ENCODE measurements at places on chromosomes 2 and 18.

GRCh38 chr2:158102446-158102845, 770 bp downstream of the UPP2 start:
- DNase-seq: no peak

GRCh38 chr2:112941753-112942653, 31.0 kb downstream of the IL37 start:
- DNase-seq: peak; percentile 70

DNA sequence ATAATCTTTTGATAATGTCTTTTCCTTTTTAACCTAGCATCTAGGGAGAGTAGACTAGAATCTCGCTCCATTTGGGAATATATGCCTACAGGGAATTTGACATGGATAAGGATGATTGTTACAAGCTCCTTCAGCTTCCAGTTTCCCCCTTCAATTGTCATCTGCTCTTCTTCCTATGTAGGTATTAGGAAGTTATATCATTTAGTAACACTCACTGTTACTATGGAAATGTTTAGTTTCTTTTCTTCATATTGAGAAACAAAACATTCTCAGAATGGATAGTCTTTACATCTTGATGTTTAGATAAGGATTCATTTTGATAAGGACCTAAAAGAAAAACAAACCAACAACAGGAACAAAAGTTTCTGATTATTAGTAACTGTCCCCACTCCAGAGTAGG, 127.6 kb downstream of the PHLPP1 start:
- no peak for DNase-seq

DNA sequence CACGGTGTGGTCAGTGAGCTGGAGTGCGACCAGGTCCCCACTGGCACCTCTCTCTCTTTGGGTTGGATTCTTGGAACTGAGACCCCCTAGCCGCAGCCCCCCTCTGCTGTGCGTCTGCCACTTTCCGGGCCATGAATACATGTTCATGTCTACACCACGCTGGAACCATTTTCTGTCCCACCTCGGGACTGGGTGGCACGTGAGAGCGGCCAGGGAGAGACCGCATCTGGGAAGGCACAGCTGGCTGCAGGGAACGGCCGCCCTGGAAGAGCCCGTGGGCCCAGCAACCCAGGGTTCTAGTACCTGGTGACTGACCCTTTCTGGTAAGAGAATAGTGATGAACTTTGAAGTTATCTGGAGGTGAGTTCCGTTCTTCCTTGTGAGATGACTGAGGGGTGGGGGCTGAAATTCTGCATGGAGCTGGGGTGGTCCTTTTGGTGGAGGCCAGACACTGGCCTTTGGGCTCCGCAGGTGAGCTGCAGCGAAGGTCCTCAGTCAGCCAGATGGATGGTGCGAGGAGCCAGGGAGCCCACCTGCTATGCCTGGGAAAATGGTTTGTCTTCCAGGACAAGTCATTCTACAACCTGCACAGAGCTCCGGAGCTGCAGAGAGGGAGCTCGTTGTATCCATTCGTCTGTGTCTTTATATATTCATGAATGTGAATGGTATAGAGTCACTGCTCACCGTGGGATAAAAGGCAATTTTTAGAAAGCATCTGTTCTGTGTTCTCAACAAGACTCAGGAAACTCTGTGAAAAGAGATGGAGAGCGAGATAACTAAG, 223.5 kb downstream of the NDUFA10 start:
- DNase-seq: no peak

DNA sequence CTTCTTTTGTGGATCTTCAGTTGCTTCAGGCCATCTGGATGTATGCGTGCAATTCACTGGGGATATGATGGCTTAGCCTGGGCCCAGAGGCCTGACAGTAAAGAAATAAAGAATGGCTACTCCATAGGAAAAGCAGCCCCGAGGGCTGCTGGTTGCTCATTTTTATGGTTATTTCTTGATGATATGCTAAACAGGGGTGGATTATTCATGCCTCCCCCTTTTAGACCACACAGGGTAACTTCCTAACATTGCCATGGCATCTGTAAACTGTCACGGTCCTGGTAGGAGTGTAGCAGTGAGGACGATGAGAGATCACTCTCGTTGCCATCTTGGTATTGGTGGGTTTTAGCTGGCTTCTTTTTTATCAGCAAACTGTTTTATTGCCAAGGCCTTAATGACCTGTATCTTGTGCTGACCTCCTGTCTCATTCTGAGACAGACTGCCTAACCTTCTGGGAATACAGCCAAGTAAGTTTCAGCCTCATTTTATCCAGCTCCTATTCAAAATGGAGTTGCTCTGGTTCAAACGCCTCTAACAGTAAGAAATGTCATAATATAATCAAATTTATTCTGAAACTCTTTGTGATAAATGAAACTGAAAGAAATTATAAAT, 60.5 kb downstream of the DSEL start:
- DNase-seq: no peak

DNA sequence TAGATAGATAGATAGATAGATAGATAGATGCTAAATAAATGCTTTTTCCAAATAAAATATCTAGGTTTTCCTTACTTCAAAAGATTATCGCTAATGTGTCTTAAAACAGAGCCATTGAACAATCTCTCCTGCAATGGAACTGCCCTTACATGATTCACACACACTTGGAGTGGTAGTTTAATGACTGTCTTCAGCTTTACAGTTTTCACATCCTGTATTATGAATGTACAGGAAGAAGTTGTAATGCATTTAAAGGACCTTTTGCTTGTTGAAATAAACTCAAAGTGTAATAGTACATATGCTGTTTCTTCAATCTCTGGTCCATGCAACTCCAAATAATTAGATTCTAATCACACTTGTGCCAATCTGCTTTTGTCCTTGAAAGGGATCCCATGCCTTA, 797.6 kb upstream of the CDH2 start:
- no peak for DNase-seq

GRCh38 chr2:237886685-237887481, 27.5 kb downstream of the RAMP1 start:
- DNase-seq: no peak

DNA sequence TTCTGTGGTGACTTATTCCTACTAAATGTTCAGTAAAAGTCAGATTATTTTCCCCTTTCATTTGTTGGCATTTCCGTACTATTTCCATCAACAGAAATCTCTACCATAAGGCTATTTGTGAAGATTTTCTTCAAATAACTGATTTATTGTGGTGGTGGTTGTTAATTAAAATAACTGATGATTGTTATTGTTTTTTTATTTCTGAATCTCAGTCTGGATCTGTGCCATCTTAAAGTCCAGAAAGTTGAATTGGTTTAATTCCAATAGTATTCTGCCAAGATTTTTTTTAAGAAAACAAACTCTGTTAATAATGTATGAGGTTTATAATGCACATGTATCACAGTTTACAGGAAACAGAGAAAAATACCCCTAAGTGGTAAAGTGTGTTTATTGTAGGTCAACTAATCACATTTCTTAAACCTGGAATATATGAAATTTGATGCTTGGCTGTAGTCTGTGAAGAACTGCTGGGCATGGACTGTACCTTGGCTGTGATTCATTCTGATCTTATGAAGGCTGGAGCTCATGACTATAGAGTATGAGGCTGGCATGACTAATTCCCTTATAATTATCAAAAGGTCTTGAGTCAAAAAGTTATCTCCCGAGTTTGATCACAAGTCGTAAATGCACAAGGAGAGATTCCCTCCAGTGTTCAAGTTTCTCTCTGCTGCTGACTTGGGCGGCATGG, 134.2 kb upstream of the RND3 start:
- no peak for DNase-seq

DNA sequence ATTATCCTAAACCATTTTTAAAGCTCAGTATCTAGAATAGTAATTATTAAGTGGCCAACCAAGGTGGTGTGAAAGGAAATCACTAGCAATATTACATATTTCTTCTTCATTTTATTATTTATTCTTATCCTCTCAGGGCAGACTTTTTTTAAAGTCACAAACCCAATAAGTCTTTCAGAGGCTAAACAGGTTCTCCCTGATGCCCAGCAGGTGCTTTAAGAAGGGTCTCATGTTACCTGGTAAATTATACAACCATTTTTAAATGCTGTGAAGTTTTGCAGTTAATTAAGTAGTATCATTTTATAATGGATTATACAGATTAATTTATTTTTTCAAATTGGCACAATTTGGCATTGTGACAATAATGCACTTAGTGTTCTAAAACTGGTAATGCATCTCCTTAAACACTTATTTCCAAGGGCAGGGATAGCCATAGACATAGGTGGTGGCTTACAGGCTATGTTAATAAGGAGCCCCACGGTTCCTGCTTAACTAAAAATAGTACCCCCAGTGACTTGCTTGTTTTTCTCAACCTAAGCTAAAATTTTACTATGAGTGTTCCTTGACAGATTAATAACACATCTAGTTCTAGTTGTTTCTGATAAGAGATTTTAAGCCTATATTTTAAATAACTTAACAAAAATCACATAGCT, 67.0 kb downstream of the PMS1 start:
- DNase-seq: no peak

DNA sequence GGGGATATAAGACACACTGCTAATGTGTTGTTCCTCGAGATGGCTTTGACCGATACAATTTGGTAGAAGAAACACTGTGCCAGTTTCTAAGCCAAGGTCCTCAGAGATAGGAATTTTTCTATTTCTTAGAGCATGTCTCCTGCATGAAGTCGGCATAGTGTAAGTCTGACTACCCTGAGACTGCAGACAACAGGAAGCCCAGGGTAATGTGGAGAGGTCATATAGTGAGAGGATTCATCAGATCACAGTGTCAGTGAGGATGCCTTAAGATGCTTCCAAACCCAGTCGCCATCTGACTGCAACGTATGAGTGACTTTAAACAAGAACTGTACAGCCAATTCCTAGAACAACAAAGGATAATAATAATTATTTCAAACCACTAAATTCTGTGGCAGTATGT, 818.3 kb upstream of the GYPC start:
- no peak for DNase-seq

DNA sequence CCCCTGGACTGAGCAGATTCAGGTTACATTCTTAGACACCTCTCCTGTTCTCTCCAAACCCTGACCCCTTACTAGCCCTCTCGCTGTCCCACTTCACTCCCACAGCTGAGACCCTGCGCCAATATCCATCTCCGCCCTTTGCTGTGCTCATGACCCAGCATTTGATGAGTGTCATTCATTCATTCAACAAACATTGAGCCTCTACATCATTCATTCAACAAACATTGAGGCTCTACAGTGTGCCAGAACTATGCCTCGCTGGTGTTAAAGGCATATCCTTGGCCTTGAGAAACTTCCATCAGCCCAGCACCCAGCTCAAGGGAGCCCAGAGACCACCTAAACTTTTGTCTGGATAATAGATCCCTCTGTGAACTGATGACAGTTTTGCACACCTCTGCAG, 41.9 kb upstream of the MRPL33 start:
- DNase-seq: no peak

DNA sequence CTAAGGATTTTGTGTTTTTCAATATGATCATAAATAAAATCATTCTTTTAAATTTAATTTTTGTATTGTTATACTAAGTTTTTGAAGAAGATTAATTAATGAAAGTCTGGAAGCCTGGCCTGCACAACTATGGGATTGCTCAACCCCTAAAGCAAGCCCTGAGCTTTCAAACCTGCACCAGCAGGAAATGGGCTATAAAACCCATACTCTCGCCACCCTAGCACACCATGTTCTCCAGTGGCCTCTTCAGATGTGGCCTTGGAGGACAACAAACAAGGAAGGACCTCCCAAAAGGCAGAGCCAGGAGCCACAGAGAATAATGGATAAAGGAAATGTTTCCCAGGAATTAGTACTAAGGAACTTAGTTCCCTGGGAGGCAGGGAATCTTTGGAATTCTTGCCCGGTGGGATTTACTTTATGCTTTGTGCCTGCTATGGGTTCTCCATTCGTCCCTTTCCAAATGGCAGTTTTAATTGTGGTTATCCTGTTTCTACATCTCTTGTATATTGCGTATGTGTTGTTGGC, 212.5 kb downstream of the ZFP36L2 start:
- no peak for DNase-seq

- DNase-seq: no peak
Measured at GRCh38 chr2:216348756-216349308, 23.5 kb downstream of the MARCHF4 start.

DNA sequence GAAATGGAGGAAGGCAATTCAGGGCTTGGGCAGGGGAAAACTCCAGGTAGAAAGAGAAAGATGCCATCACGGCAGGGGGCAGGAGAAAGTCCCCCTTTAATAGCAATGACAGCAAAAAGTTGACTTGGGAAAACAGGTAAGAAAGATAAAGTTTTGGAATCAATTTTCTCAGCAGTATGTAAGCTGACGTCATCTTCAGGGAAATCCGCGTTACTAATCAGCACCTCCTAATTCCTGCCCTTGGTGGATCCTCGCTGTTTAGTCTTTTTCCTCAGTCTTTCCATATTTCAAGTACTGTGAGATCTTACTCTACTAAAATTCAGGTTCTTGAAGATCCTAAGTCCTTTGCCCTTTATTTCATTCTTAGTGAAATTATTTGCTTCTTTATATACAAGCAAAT, 233.0 kb downstream of the MREG start:
- no peak for DNase-seq

GRCh38 chr2:120745420-120746111, 9.9 kb downstream of the GLI2 start:
- no peak for DNase-seq

GRCh38 chr18:10442551-10442971, 11.9 kb upstream of the APCDD1 start:
- DNase-seq: no peak

- no peak for DNase-seq
Measured at GRCh38 chr2:207286106-207286505, 120.4 kb upstream of the KLF7 start.

DNA sequence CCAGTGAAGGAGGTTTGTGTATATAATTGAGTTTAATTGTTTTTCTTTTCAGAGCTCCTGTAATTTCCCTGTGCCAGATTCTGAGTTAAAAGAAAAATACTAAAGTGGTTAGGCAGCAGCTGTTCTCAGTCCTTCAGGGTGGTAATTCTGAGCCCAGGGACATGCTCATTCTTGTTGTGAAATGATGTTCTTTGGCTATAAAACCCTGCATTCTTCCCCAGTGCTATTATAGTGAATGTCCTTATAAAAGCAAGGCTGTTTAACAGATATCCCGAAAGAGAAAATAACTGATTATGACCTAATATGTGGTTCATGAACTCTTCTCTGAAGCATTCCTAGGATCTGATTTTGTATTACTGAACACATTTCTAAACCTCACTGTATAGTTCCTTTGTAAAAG, 34.0 kb downstream of the ADAM23 start:
- DNase-seq: no peak

All from CD4-positive, alpha-beta T cell treated with Interleukin-21 for 1 hour (primary cell).